ENCODE measurements at places on chromosomes 2 and 18.
A peak's percentile ranks its signal among the peaks of the same experiment; 100 is the strongest.

- no peak for DNase-seq
Measured at GRCh38 chr2:103814016-103814415, 1039.9 kb upstream of the POU3F3 start.

DNA sequence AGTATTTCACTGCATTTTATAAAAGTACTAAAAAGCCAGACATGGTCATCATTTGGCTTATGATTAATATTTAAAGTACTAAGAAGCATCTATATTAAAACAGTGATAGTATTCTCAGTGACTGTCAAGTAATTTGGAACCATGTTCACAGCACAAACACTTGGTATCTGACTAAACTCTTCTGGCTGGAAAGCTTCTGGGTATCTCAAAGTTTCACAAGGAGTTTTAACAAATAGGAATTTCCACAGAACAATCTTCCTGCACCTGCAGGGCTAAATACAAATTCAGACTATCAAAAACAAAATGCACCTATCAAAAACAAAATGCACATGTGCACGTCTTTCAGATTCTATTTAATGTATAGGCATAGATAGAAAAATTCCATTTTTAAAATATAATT is 158.8 kb downstream of the L3MBTL4 start:
- DNase-seq = no peak

DNA sequence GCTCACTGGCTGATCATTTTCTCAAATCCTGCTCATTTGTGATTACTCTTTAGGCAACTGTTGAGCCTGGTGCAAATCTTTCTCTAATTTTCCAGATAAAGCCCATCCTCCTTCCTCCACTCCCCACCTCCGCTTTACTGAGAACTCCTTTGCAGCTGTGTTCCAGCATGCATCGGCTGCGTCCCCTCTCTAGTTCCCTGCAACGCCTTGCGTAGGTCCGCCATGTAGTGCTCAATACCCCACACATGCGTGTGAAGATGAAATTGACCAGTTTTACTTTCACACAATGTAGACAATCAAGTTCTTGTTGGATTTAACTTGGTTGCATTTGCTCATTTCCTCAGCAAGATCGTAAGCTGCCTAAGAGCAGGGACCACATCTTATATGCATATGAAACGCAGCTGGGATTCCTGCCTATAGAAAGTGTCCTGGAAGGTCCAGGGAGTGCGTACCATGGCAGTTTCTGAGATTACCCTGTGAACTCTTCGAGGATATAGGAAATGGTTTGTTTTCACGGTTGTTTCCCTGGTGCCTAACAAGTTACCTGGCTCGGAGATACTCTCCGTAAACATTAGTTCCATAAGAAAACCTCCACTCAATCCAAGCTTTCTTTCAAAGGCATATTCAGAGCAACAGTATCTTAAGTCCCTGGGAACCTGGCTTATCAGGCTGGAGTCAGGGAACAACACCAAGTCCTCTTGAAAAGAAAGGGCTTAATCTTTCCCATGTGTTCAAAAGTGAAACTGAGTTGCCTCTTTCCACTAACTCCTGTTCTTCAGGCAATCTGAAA is 766.4 kb upstream of the ID2 start:
- no peak for DNase-seq

GRCh38 chr2:152715854-152716428 is 1.3 kb downstream of the PRPF40A start:
- no peak for DNase-seq

DNA sequence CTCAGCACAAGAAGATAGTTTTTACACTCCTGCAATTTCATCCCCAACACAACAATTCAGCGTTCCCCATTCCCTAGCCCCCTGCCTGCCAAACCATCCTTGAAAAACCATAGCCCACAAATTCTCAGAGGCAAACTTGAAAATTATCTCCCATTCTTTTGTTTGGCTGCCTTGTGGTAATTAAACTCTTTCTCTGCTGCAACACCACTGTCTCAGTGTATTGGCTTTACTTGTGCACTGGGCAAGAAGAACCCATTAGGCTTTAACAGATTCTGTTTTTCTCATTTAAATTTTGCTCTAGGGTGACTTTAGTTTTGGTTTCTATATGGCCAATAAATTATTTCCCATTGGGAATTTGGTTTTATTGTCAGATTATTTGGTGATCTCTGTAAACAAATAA is 23.2 kb upstream of the FTCDNL1 start:
- no peak for DNase-seq

DNA sequence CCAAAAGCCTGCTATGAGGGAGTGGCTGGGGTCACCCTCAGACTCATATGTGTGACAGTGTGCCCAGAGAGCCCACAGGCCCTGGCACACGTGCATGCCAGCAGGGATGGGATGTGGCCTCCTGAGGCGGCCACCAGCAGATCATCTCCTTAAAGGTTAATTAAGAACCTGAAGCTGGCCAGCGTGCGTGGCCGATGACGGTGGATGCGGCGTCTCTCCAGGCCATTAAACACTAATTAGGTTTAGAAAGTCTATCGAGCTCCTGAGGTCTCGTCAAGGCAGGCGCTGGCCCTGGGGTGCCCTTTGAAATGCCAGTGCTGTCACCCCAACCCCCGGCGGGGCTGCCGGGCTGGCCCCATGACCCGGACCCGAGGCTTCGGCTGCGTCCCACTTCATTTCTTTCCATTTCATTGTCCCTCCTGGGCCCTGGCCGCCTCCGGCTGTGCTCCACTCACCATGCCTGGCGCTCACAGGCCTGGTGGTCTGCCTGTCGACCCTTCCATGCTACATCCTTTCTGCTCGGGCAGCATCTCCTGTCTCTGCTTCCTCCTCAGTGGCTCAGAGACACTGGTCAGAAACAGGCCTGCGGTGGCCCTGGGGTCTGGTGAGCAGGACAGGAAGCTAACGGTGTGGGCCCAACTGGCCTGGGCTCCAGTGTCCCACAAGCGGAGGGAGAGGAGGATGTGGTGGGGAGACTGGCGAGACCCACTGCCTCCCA is 228.9 kb downstream of the CELF4 start:
- DNase-seq = no peak

- no peak for DNase-seq
Measured at GRCh38 chr2:235757640-235758039, 263.8 kb downstream of the AGAP1 start.

GRCh38 chr2:133293544-133294353 is 274.5 kb downstream of the NCKAP5 start:
- DNase-seq = peak; percentile 89

DNA sequence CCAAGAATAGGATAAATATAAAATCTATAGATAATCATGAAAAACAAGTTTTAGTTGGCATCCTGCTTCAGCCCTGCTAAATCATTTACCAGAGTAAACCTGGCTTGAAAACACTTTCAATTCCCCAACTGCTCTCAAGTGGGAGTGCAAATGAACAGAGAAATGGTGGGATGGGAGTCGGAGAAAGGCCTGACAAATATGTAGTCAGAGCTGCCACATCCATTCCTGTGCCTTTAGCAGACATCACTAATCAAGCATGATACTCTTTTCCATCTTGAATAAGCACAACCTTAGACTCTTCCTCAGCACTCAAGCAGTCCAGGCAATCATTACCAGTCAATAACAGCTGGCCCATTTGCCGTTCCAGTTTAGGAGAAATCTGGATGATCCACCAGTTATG is 101.3 kb downstream of the ANKRD44 start:
- DNase-seq = no peak

DNA sequence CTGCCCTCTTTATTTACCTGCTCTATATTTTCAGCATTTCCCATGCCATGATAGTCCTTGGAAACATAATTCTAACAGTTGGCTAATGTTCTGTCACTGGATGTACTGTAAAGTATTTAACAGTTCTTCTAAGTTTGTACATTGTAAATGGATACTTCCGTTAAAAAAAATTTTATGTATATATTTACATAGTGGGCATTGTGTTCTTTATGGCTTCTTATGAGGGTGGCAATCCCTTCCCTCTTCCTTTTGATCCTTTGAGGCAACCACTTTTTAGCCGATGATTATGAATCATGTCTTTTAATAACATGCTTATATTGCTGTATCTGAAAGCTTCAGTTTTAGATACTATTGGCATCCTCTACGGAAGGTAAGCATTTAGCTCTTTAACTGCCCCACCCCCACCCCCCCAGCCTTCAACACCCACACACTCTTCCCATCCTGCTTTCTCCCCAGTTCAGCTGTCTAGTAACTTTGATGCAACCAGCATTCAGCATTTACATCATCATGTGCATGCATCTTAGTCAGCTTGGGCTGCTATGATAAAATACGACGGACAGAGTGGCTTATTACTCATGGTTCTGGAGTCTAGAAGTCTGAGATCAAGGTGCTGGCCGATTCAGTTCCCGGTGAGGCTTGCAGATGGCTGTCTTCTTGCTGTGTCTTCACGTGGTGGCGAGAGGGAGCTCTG is 21.0 kb upstream of the EDAR start:
- DNase-seq = no peak

DNA sequence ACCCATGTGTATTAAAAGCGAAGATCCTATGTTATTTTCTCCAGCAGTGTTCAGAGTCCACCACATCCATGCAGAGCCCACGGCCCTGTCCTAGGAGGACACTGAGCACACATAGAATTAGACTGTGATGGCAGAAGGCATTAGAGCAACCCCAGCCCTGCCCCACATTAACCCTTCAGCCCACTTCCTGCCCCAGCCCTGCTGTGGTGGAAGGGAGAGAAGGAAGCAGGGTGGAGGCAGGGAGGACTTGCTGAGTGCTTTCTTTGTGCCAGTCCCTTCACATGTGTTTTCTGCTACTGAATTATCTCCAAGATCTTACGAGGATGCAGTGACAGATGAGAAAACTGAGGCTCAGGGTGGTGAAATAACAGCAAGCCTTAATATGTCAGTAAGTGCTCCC is 339.0 kb downstream of the SMAD2 start:
- DNase-seq = no peak

GRCh38 chr2:7748717-7749415 is 831.7 kb downstream of the RNF144A start:
- DNase-seq = no peak

DNA sequence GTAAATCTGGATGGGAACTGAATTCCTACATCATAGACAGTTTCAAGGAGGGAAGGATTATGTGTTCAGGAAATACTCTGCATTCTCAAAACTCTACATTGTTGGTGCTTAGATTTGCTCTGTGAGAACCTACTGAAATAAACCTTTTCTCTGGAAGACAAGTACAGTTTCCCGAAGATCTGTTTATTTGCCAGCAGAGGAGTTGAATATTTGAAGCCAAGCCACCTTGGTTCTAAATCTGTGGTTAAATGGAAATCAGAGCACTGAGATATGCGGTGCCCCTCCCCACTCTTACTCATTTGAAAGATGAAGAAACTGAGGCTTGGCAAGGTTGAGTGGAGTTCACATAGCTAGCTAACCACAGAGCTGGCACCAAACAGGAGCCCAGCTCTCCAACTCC is 146.3 kb upstream of the CTAGE1 start:
- DNase-seq = no peak

DNA sequence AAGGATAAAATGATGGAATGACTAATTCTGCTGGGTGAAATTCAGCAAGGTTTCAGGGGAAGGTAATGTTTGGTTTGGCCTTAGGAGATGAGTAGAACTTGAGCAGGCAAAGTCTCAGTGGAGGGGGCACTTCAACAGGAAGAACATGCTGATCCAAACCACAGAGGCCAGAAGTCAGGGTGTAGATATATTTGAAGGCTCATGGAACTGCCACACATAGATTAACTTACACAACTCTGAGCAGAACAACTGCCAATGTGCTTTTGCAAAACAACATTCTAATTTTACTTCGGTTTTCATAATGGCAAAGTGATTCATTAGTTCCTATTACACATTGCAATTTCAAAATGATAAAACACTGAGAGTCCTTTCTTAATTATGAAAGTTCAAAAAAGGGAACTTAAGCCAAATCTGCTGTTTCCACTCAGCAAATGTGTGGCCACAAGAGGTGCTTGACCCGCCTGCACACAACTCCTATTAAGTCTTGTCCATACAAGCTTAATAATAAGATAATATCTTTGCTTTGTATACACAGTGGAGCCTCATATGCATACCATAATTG is 284.8 kb downstream of the MREG start:
- DNase-seq = no peak

DNA sequence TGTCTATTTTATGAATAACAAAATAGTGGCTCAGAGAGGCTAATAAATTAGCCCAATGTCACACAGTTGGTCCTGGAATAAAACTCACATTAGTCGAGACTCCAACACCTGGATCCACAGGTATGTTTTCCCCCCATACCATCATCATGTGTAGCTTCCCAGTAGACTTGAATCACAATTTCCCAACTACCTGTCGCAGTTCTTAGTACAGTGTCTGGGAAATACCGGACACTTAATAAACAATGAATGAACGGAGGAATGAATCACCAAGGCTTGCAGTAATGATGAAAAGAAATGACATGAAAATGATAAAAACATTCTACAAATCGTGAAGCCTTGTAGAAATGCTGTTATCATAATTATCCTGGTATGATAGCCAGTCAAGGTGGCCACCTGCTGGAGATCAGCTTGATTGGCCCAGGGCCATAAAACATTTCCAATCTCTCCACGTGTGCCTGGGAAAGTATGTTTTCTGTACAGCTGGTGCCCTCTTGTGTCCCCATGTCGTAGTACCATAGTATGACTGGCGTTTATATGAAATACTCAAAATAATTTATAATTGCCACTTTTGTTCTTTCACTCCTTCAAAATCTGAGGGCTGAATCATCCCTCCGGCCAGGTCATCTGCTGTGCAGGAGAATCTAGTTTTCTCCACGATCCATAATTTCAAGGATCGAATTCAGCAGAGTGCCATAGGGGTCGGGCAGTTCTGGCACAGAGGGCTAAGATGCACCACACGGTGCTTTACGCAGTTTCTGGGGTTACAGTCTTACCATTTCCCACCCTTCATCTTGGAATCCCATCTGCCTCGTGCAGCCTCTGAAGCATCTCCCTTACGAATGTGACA is 95.4 kb downstream of the LAMA1 start:
- DNase-seq = peak; percentile 89

DNA sequence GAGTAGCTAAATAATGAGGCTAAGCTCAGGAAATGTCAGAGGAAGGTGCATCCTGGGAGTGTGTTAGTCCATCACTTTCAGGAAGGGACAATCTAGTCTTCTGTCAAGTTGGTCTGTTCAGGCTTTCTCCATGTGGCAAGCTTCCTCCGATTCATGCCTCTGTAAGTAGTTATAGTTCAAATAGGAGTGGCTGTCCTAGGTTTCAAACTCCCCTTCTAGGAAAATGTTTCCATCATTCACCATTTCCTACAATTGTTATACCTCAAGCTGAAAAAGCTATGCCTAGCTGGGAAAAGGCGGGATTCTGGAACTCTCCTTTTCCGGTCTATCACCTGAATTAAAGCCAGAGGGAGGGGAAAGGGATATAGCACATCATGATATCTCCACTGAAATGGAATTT is 287.7 kb upstream of the ZSWIM2 start:
- no peak for DNase-seq

GRCh38 chr18:24013051-24013450 is 1.5 kb upstream of the TTC39C start:
- no peak for DNase-seq

DNA sequence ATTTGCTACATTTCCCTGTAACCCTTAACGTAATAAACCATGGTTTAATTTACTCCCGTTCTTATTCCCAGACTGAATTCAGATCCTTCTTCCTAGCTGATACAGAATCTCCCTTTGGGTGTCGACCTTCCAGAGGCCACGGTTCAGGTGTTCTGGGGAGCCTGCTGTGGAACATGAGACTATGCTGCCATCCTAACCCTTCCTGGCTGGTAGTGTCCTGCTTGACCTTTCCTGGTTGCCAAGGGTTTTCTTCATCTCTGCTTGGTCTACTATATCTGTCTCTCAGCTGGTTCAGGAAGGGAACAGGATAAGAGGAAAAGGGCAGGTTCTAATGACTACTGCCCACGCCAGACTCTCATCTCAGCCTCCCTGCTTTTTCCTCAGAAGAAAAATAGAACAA is 36.5 kb downstream of the STAT1 start:
- no peak for DNase-seq

- DNase-seq = no peak
Measured at GRCh38 chr2:2762166-2762908, 431.3 kb upstream of the MYT1L start.
